ENCODE measurements at places on chromosomes 4 and X.
A peak's percentile ranks its signal among the peaks of the same experiment; 100 is the strongest.

DNA sequence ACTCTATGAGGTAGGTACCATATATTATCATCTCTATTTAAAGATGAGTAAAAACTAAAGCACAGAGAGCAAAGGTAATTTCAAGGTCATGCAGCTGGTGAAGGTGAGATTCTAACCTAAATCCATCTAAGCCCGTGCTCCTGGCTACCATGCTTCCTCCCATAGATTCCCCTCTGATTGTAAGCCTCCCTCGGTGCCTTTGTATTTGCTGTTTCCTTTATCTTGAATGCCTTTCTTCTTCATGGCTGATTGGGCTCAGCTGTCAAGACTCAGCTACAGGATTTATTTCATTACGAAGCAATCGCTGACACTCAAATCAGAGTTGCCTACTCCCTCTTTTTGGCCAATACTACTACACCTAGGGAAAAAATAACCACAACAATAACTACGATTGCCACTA is 217.1 kb downstream of the ARAP2 start:
- DNase-seq = peak; percentile 41

DNA sequence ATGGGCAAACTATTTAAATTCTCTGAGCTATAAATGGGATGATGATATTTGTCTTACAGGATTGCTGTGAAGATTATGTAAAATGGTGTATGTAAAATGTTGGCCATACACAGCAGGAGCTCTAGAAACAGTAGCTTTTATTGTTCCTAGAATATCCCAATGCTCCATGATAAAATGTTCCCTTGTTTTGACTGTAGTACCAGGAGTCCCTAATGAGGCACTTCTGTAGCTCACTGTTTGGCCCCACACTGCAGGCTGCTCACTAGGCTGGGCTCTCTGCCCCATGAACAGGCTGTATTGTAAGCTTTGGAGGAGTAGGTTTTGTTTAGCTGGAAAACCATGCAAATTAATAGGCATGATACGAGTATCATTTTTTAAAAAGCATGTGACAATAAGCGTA is 3.3 kb upstream of the FGA start:
- DNase-seq = no peak

- peak; percentile 18 for DNase-seq
Measured at GRCh38 chrX:94288972-94289371, 615.0 kb downstream of the FAM133A start.

DNA sequence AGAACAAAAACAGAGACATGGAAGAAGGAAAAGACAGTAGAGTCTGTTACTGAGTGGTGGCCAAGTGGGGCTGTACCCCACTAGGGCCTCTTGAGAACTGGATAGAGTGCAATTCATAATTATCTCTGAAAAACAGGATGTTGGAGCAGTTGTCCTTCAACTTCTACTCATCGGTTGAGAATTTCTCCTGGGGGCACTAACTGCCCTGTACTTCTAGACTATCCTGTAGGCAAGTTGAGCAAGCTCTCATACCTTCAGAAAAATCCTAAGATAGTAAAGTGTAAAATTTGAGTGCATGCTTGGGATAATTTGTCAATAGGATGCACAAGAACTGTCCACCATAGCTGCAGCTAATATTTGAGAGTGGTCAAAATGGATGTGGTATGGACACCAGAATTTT is 179.7 kb upstream of the CNKSR2 start:
- no peak for DNase-seq

DNA sequence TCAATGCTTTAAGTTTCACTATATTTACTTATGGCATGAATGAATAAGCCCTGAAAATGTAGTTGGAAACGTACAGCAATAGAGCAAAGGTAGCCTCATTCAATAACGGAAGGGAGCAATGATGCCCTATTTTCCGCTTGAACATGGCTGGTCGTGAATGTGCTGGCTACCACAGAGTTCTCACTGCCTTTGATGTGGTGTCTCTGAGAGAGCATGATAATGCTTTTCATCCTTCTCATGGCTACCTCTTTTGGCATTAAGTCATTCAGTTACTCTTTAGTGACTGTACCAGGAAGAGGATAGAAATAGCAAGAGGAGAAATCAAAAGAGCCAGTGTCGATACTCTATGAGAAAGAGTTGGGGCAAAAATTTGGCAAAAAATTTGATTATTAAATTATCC is 308.0 kb downstream of the PPP3CA start:
- DNase-seq = no peak

DNA sequence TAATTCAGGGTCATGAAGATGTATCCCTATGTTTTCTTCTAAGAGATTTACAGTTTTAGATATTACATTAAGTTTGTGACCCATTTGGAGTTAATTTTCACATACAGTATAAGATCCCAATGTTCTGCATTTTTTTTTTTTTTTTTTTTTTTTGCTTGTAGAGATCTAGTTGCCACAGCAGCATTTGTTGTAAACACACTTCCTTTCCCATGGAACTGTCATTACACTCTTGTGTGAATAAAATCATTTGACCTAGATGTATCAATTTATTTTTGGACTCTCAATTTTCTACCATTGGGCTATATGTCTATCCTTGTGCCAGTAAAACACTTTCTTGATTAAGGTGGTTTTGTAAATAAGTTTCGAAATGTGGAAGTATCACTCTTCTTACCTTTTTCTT is 1107.2 kb downstream of the TECRL start:
- DNase-seq = no peak

DNA sequence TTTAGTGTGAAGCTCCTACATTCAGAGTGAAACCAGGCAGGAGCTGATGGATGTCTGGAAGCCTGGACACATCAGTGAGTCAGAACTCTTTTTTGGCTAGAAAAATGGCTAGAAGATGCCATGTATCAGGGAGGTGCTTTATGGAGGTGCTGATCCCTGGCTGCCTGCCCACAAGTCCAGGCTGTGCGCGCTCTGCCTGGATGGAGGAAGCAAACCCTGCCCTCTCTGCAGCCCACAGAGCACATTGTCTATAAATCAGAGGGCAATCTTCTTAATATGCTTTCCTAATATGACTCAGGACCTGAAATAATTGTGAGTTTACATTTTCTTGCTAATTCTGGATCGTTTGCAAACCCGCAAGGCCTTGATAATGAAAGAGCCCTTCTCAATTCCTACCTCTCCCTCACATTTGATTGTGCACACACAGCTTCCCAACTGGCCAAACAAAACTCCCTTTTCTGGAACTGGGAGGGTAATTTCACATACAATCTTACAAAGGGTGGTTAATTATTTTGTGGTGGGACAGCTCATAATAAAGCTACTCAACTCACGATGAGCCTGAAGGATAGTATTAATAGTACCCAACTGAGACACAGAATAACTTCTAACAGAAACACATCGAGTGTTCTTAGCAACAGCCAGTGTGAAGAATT is 11.7 kb downstream of the MFAP3L start:
- DNase-seq = no peak

GRCh38 chr4:123696687-123697086 is 300.1 kb downstream of the SPRY1 start:
- DNase-seq = no peak

DNA sequence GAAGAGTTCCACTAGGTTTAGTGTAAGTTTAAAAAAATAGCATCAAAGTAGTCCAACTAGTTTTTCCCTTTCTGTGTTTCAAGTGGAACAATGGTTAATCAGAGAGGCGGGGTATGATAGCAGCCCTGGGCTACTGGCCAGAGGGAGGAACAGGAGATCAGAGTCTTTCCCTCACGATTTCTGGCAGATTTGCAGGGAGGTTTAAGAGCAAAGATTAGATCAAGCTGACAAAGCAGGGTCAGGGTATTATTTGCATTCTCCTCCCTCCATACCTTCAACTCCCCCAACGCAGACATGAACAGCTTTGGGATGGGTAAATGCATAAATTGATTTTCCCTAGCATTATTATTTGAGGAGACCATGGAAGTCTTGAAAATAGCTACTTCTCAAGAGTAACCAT is 277.6 kb upstream of the DIAPH2 start:
- DNase-seq = peak; percentile 17

DNA sequence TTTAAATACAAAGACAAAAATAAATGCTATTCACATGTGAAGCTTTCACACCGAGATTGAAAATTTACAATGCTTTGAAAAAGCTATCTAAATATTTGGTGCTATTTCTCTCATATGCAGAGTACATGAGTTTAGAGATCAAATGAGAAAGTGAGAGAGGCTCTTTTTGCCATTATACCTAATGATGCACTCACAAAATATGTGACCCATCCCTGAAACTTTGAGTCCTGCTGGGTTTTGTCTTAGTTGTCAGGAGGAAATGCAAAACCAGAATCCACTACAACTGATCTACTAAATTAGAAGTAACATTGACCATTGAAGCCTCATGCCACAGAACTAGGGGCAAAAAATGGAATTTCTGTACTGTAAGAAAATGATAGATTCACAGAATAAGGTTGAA is 251.7 kb downstream of the MAPK10 start:
- DNase-seq = peak; percentile 9

- DNase-seq = peak; percentile 15
Measured at GRCh38 chrX:25105221-25105620, 89.5 kb upstream of the ARX start.

DNA sequence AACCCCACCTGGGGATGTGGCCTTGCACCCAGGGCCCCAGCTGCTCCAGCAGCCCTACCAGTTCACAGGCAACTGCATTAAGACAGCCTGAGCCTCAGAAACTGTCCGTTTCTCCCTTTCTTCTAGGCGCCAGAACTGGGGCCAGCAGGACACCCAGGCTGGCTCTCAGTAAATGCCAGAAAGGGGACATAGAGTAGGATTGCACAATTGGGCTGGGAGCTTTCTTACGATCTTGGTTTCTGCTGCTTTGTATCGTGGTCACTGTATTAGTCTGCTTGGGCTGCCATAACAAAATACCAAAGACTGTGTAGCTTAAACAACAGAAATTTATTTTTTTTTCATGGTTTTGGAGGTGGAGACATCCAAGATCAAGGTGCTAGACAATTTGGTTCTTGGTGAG is 48.4 kb downstream of the NALF2 start:
- DNase-seq = no peak

DNA sequence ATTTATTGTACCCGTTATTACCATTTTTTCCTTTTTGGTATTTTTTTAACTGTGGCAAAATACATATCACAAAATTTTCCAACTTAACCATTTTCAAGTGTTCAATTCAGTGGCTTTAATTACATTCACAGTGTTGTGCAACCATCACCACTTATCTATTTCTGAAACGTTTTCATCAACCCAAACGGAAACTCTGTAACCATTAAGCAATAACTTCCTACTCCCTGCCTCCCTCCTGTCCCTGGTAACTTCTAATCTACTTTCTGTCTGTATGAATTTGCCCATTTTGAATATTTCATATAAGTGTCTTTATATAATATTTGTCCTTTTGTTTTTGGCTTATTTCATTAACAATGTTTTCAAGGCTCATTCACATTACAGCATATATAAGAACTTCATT is 57.4 kb upstream of the MSN start:
- DNase-seq = no peak

GRCh38 chr4:83114576-83114975 is at the start of gene PLAC8:
TSS of gene PLAC8 (minus strand) at chr4:83114729. CDS start at chr4:83107921, 6,808 bp downstream.
- peak; percentile 34 for DNase-seq

DNA sequence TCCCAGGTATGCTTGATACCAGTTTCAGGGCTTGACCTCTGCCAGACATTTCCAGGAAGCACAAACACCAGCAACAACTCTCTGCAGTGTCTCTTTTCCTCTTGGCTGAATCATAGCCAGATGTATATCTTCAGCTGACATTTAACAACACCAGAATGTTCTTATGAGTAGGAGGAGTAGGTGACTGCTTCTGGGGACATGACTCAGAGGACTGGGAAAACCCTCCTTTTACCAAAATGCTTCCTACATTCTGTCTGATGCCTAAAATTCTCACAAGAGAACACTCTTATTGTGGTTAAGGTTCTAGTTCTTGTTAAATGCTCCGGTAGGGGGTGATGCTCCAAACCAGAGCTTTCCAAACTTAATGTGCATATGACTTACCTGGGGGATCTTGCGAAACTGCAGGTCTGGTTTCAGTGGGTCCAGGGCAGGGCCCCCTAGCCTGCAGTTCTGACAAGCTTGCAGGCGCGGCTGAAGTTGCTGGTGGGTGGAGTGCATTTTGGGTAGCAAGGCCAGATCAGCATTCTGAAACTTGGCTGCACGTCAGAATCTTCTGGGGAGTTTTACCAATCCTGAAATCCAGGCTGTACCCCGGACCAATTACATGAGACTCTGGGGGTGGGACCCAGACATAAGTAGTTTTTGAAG is 329.3 kb upstream of the RPS6KA3 start:
- peak; percentile 0 for DNase-seq

DNA sequence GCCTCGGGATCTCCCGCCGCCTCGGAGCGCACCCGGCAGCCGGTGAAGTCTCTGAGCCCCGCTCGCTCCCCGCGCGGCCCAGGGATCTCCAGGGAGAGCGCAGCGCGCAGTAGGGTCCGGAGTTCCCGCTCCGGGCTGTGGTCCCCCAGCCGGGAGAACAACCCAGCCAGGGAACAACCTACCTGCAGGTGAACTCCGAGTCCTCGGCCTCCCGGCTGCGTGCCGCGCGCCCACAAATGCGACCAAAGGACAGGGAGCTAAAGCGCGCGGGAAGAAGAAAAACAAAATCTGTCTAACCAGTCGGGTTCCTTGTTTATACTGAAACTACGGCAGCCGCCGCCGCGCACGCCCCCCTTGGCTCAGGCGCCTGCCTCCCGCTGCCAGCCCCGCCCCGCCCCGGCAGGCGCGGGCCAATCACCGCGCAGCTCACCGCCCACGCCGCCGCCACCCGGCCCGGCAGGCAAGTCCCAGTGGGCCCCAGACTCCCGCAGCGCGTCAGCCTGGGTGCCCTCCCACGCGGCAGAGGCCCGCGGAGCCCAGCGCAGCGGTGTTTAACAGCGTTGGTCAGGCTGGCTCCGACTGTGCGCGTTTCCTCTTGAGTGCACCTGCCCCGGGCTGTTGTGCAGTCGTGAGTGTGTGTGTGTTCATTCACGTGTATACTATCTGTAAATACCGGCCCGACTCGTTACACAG is at the start of gene RASGEF1B:
Gene RASGEF1B, minus strand, starts transcription at position 320 of the 693 bp plus-strand sequence. CDS start 12,399 bp downstream, outside the sequence.
- peak; percentile 76 for DNase-seq

GRCh38 chrX:50107470-50107869 is 93.3 kb downstream of the AKAP4 start:
- DNase-seq = no peak

DNA sequence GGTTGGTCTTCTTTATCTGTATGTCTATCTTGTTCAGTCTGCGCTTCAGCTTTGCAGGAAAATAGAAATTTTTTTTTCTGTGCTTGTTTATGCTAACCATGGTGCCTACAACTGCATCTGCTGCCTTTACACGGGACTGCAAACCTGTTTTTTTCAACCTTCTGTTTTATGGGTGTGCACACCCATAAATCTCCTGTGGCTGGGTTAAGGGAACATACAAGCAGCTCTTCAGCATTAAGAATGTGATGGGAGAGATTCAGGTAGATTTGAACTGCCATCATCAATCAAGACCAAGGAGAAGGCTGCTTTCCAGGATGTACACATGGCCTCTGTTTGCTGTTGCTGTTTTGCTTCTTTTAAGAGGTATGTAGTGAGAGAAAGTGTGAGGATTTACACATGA is 502.9 kb downstream of the ANKRD50 start:
- no peak for DNase-seq

- no peak for DNase-seq
Measured at GRCh38 chr4:5527211-5527610, 181.1 kb downstream of the EVC2 start.

DNA sequence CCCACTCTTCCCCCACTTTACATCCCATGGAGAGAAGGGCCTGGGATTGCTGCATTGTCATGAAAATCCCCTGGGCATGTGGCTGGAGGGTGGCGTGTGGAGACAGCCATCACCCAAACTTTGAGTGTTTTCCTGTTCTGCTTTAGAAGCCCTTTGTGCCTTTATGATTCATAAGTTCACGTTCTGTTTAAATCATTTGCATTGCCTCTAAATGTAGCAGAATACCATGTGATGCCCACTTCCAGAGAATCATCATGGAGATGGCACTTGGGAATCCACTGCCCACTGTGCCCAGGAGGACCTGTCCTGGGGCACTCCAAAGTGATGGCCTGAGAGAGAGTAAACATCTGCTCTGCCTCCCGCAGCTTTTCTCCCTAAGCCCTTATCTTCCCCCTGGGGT is 52.8 kb downstream of the MED28 start:
- no peak for DNase-seq
